Pulmonary artery endothelial cell (primary cell): ENCODE measurements at places on chromosomes 7 and 10. TPM values are rescaled to one million over a fixed set of nuclear protein-coding genes. Genes with fewer than 3 reads are reported as not detected.

- DNase-seq = no peak
Observed at GRCh38 chr10:17980846-17981565, 29.3 kb downstream of the SLC39A12 start.

The ATG9B gene
- total RNA-seq = under 0.01 TPM in 1 of 2 replicates, not detected in the other

GRCh38 chr10:79147796-79148451 lies 79.2 kb downstream of the ZMIZ1 start:
- no peak for DNase-seq

DNA sequence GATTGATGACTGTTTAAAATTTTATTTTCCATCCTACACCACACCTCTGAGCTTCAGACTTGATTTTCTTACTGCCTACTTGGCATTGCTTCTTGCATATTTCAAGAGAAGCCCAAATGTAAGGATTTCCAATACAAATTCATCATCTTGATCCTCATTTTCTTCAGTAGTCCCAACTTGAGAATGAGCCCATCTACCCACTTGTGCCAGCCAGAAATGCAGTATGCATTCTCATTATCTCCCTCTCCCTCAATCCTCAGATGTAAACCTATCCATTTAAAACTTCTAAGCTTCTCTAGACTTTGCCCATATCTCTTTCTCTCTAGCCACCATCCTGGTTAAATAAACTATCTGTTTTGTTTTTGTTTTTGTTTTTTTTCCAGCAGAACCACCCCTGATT lies 22.4 kb upstream of the EGFR start:
- no peak for DNase-seq

GRCh38 chr10:93947524-93947923 lies 46.2 kb upstream of the PLCE1 start:
- no peak for DNase-seq

The MSMB gene
- not detected in 2 replicates for total RNA-seq

DNA sequence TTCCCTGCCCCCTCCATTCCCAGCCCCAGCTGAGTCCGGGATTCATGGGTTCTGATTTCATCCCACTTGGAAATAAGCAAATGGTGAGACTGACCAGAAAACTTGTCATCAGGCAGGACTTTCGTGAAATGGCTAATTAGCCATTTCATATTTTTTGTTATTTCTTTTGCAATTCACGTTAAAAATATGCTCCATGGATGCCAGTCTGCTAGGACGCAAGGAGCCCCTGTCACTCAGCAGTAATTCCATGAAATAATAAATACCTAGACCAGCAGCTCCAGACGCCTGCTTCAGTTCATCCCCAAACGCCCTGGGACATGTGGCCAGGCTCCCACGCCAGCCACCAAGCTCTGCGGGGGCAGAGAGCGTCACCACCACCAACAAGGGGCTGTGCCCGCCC lies 111.0 kb downstream of the TRIL start:
- DNase-seq = no peak

DNA sequence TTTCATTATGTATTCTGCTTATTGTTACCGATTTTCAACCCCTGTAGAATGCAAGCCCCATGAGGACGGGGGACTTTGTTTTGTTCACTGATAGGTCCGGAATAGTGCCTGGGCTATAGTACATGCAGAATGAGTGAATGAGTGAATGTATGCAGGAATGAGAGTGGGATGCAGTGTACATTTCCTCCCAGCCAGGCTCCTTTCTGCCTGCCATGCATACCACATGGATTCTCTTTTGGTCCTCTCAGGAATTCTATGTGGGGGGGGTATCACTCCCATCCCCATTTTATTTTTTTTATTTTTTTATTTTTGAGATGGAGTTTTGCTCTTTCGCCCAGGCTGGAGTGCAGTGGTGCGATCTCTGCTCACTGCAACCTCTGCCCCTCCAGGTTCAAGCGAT lies 16.7 kb downstream of the TRIM56 start:
- DNase-seq = no peak

- DNase-seq = no peak
Observed at GRCh38 chr10:11178606-11179515, 161.2 kb downstream of the CELF2 start.

The CDH23 gene
- under 0.01 and 0.07 TPM in 2 replicates for total RNA-seq

- DNase-seq = no peak
Observed at GRCh38 chr10:95675403-95676116, 18.2 kb downstream of the TCTN3 start.

DNA sequence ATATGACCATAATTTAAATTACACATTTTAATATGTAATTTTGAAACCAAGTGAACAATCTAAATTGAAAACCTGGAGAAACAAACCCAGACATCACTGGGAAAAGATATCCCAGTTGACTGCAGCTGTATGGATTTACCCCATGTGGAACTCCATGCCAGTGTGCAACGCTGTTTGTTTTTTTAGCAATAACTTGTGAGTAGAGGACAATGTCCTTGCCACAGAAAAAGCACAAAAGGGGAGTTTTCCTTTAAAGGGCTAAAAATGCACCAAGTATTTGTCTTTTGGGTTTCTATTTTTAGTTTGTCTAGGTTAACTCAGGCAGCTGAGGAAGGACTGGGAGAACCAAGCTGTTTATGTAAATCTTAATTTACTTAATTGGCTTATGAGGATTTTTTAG lies 15.1 kb upstream of the COL17A1 start:
- no peak for DNase-seq
